GM23248 (cell line): ENCODE measurements at places on chromosomes 7 and 10.

- H3K27ac ChIP-seq = peak overlapping the region; percentile 95
- H3K4me3 ChIP-seq = peak overlapping the region; percentile 63
- H3K27me3 ChIP-seq = no peaks in the 10 kb centered on the region
- peaks cover 21% of the 10 kb centered on the region for H3K36me3 ChIP-seq
- peaks cover 32% of the 10 kb centered on the region for H3K4me1 ChIP-seq
Observed at GRCh38 chr7:116524221-116524608, 621 bp upstream of the CAV1 start.

- no peaks in the 10 kb centered on the region for H3K27me3 ChIP-seq
- no peak overlapping the region for H3K4me3 ChIP-seq
- no peaks in the 10 kb centered on the region for H3K4me1 ChIP-seq
- DNase-seq = peak; percentile 64
- H3K36me3 ChIP-seq = no peaks in the 10 kb centered on the region
- H3K27ac ChIP-seq = no peak overlapping the region
Observed at GRCh38 chr10:118531105-118531852, 64.2 kb downstream of the PRLHR start.

DNA sequence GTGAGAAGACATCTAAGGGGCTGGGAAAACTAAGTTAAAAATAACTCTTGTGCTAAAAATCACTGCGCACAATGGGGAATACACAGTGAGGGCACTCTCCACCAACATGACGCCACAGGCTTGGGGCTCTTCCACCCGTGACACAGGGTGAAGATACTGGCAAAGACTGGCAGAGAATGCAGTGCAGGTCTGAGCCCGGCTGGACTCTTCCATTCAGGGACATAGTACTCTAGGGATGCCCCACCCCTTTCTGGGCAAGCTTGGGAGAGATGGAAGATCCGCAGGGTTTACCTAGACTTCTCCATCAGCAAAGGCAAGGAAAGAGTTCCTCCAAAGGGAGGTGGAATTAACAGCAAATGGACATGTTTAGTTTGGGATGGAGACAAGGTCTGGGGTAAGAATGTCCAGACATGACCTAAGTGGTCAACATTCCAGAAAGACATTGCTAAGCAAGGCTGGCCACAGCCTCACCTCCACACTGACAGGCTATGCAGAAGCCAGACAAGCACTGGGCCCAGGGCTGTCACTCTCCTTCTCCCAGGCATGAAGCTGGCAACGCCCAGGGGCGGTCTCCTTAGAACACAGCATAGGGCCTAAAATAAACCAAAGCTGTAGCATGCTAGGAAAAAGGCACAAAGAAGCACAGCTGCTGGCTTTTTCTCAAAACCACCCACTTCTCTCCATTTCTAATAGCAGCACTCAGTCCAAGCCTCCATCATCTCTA is 28.1 kb downstream of the XPNPEP1 start:
- H3K4me3 ChIP-seq = no peak overlapping the region
- no peaks in the 10 kb centered on the region for H3K27me3 ChIP-seq
- H3K27ac ChIP-seq = peak overlapping the region; percentile 34
- peak; percentile 61 for DNase-seq

DNA sequence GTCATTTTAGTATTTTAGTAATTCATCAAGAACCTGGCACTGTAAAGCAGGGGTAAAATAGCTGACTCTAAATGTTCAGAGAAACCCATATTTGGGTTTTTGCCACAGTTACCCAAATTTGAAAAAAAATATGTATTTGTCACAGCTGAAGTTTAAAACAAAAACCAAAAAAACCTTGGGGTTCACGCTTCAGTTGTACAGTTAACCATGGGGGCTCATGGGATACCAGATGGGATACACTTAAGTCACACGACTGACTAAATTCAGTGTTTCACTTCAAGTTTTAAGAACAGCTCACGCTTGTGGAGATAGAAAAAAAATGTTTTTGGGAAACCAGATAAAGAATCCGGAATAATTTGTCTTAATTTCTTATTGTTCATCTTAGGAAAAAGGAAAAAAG is 2.1 kb downstream of the ARL3 start:
- DNase-seq = no peak
- no peaks in the 10 kb centered on the region for H3K27me3 ChIP-seq
- H3K4me3 ChIP-seq = no peak overlapping the region
- no peaks in the 10 kb centered on the region for H3K36me3 ChIP-seq

GRCh38 chr7:82291931-82292330 is 151.6 kb downstream of the CACNA2D1 start:
- H3K27me3 ChIP-seq = no peaks in the 10 kb centered on the region
- no peak overlapping the region for H3K27ac ChIP-seq
- no peaks in the 10 kb centered on the region for H3K36me3 ChIP-seq
- peak; percentile 5 for DNase-seq

GRCh38 chr10:34479520-34480179 is 335.4 kb downstream of the PARD3 start:
- H3K27ac ChIP-seq = no peak overlapping the region
- peaks cover 12% of the 10 kb centered on the region; the same call in 1 of the 2 replicates for H3K4me1 ChIP-seq
- DNase-seq = no peak

DNA sequence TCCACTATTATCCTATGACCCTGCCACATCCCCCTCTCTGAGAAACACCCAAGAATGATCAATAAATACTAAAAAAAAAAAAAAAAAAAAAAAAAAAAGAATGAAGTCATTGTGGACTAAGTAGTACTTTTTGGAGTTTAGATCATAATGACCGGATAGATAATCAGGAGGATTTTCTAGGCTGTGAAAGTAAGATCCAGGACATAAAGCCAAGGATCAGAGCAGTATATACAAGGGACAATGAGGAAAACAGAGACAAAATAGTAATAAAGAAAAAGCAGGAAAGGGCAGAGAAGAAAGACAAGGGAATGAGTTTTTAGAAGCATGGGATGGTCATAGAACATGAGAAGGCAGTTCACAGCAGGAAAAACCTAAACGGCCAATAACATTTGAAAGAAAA is 87.6 kb downstream of the AKAP9 start:
- H3K27me3 ChIP-seq = no peaks in the 10 kb centered on the region
- peaks cover 18% of the 10 kb centered on the region for H3K4me1 ChIP-seq
- H3K4me3 ChIP-seq = no peak overlapping the region

GRCh38 chr10:23326544-23327307 is 17.9 kb downstream of the C10orf67 start:
- H3K4me1 ChIP-seq = 0 out of 2 replicates have a peak, but pooled peaks cover 2% of the 10 kb centered on the region
- H3K27me3 ChIP-seq = no peaks in the 10 kb centered on the region
- H3K36me3 ChIP-seq = no peaks in the 10 kb centered on the region
- H3K27ac ChIP-seq = no peak overlapping the region
- H3K4me3 ChIP-seq = no peak overlapping the region

GRCh38 chr10:17768957-17769356 is 17.0 kb downstream of the TMEM236 start:
- no peak overlapping the region for H3K27ac ChIP-seq
- no peaks in the 10 kb centered on the region for H3K36me3 ChIP-seq
- H3K4me1 ChIP-seq = peaks cover 10% of the 10 kb centered on the region
- H3K4me3 ChIP-seq = no peak overlapping the region
- DNase-seq = peak; percentile 47

- no peak for DNase-seq
- H3K4me1 ChIP-seq = no peaks in the 10 kb centered on the region
- no peaks in the 10 kb centered on the region for H3K36me3 ChIP-seq
Observed at GRCh38 chr10:82089327-82089726, 214.3 kb downstream of the NRG3 start.

DNA sequence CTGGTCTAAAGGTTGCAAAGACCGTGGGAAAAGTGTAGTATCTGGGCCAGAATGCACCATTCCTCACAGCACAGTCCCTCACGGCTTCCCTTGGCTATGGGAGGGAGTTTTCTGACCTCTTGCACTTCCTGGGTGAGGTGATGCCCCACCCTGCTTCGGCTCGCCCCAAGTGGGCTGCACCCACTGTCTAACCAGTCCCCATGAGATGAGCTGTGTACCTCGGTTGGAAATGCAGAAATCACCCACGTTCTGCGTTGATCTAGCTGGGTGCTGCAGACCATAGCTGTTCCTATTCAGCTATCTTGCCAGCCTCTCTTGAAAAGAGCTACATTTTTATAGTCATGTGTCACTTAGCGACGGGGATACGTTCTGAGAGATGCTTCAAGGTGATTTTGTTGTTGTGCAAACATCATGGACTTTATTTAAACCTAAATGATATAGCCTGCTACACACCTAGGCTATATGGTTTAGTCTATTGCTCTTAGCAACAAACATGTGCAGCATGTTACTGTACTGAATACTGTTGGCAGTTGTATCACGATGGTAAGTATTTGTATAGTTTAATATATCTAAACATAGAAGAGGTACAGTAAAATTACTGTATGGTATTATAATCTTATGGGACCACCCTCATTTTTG is 120.0 kb downstream of the PPP1R9A start:
- no peaks in the 10 kb centered on the region for H3K27me3 ChIP-seq
- H3K4me3 ChIP-seq = no peak overlapping the region
- no peaks in the 10 kb centered on the region for H3K4me1 ChIP-seq
- H3K27ac ChIP-seq = no peak overlapping the region

GRCh38 chr7:135523146-135523545 is 13.2 kb upstream of the CNOT4 start:
- H3K36me3 ChIP-seq = no peaks in the 10 kb centered on the region
- no peak overlapping the region for H3K27ac ChIP-seq

DNA sequence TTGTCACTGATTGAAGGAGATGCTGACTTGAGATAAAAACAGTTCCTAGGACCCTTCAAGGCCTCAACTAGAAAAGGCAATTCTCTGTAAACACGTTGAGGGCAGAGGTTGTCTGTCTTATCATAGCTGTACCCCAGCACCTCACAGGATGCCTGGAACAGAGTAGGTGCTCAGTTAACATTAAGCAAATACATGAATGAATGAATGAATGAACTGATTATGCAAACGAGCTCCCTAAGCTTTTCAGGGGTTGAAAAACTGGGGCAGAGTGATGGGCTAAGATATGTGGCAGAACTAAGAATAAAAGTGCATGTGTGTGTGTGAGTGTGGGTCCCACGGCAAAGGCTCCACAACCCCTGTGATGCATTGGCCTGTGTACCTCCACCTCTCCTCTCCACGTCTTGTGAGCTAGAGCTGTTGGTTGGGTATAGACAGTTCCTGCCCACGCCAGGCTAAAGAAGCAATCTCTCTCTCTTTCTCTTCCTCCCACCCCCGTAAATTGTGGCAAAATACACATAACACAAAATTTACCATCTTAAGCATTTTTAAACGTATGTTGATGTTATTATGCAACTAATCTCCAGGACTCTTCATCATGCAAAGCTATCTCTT is 20.9 kb upstream of the SMC3 start:
- no peaks in the 10 kb centered on the region for H3K4me1 ChIP-seq
- no peak overlapping the region for H3K27ac ChIP-seq
- H3K36me3 ChIP-seq = no peaks in the 10 kb centered on the region
- no peaks in the 10 kb centered on the region for H3K27me3 ChIP-seq
- DNase-seq = no peak
- no peak overlapping the region for H3K4me3 ChIP-seq

- no peak overlapping the region for H3K27ac ChIP-seq
- peak; percentile 13 for DNase-seq
- no peaks in the 10 kb centered on the region for H3K27me3 ChIP-seq
- H3K36me3 ChIP-seq = no peaks in the 10 kb centered on the region
Observed at GRCh38 chr7:18469316-18469715, 26.2 kb upstream of the HDAC9 start.
